Stimulated activated CD8-positive, alpha-beta memory T cell treated with anti-CD3 and anti-CD28 coated beads, Interleukin-15, amount 100 ng/mL, for 1 hour (primary cell): ENCODE measurements at places on chromosomes 6 and 20.

GRCh38 chr20:24738981-24739633 is 210.0 kb upstream of the CST7 start:
- no peak for DNase-seq

- no peak for DNase-seq
These were observed 33.5 kb downstream of the YTHDF1 start for GRCh38 chr20:63182425-63182824.

DNA sequence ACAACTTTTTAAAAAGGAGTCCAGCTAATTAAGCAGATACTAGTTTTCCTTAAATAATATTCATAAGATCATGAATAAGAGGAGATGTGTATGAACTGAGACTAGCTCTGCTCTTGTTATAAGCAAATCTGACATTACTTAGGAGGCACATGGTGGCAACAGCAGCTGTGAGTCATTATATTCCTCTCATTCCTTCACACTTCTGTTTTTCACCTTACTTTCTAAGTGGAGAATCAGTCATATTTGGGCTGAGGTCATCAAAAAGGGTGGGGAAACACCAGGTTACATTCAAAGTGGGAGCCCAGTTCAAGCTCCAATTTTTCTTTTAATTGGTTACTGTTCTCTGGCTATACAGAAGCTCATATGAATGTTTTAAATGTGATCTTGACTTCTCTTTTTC is 6.0 kb upstream of the RIPPLY2 start:
- no peak for DNase-seq

DNA sequence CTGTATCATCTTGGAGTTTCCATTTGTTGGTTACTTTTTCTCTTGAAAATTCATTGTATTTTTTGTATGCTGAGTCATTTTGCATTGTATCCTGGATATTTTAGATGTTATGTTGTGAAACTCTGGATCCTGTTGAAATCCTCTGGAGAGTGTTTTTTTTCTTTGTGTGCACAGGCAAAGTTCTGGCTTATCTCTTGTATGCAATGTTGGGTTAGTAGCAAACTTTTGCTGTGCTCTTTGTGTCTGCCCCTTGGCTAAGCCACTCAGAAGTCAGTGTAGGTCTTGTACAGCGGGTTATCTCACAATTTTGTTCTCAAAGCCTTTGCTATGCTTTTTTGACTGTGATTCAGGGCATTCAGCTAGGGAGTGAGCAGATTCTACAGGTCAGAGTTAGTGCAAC is 29.1 kb upstream of the LMBRD1 start:
- no peak for DNase-seq

DNA sequence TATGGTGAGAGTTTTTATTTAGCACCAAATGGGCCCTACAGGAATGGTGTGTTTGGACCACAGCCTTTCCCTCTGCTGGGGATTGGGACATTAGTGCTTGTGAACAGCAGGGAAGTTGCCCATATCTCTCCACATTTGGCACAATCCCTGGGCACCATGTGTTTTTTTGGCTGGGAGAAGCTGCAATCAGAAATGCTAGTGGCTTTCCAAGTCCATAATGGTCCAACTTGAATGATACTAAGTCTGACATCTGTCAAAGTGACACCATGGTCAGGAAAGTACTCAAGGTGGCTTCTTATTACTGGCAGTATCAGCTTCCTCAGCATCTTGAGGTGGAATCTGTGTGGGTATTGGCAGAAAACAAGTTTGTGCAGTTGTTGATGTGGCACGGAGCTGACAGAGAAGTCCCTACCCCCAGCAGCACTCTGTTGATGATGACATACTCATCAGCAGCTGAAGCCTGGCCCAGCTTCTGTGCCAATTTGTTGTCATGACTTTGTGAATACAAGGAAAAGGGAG is 53.0 kb downstream of the SASH1 start:
- DNase-seq: no peak

DNA sequence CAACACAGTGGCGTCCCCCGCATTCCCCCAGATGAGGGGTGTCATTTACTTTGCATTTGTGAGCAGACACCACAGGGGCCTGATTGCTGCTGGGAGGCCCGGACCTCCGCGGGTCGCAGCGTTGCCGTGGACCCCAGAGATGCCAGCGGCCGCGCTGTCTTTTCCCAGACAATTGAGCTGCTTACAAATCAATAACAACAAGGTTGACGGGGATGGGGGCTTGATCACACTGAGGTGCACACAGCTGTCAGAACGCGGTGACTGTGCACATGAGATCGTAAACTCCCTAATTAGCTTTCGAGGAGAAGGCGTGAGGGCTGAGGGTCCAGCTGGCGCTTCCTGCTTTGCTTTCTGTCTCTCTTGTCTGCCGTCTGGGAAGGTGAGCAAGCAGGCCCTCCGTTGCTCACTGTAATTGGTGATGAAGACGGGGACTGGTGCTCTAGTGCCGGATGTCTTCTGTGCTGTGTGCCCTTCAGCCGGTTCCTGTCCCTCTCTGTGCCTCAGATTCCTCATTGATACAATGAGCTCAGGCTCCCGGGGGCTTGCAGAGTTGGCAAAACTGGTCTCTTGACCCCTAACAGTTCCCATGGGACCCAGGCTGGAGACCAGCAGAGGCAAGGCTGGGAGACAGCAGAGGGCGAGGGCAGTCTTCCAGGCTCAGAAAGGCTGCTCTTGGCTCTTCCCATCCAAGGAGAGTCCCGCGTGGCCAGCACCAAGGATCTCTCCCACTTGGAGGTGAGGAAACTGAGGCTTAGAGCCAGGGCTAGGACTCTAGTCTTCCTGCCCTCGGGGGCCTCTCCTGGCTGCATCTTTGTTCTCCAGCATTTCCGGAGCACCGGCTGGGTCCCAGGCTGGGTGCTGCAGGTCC is 126.0 kb upstream of the PMEPA1 start:
- no peak for DNase-seq

DNA sequence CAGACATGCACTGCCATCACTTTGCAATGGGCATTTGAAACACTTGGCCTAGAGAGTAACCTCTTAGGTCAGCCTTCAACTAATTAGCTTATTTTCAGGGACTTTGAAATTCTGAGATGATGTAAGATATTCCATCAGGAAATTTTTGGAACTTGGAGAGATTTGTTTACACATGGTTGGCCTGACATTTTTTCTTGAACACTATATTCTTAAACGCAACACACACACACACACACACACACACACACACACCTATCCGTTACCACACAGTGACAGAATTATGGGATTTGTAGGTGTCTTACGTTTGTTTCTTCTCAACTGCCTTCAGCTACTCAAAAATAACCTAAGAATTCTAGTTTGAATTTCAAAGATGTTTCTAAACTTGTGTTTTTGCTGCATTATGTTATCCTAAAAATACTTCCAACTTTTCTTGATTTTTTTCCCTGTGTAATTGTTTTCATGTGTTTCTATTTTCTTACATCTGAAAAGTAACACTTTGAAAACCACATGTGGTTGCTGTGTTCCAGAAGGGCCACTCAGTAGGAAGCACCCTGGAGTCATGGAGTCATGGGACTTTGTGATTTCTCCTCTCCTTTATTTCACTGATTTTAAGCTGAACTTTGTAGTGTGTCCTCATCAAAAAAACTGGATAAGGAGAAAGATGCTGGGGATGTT is 31.9 kb downstream of the MARCKS start:
- no peak for DNase-seq

DNA sequence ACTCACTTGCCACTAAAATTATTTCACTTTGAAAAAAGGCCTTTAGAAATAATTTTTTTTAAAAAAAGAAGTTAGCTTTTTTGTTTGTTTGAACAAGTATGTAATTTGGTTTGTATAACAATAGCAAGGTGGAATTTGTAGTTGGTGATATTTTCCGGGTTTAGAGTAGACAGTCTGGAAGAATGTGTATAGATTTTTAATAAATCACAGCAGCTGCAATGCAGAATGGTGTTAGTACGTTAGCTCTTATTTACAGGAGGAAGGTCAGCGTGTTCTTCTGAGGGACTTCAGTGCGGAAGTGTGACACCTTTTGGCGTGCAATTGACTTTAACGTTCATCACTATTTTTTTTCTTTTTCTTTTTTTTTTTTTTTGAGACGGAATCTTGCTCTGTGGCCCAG is 115.4 kb downstream of the PLEKHG1 start:
- DNase-seq: no peak

- peak; percentile 26 for DNase-seq
These were observed 67.0 kb upstream of the TNFAIP3 start for GRCh38 chr6:137799950-137800568.

DNA sequence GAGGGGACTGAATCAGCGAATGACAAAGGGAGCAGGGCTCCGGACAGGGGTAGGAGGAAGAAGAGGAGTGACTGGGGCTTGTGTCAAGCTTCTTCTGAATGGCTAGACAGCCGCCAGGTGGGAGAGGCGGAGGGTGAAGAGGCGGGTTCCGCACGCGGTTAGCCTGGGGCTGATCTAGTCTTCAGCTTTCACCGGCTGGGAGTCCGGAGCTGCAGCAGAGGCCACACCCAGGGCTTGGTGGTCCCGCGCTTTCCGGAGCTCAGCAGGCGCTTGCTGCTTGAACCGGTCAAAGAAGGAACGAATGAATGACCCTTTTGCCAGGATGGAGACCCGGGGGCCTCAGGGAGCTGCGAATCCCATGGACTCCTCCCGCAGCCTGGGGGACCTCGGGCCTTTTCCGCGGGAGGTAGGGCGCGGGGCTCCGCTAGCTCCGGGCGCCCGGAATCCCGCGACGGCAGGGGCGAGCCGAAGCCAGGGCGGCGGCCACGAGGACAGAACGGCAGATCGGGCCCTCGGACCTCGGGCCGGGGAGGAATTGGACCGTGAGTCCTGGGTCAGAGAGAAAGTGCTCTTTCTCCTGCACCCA is at the start of gene C6orf141:
TSS of gene C6orf141 (plus strand) at position 177 of the 586 bp plus-strand sequence. CDS start at position 302, 125 bp downstream.
- DNase-seq: no peak

GRCh38 chr20:62587757-62588402 is 54.4 kb upstream of the SLCO4A1 start:
- DNase-seq: no peak

- no peak for DNase-seq
These were observed 39.4 kb upstream of the KCNK16 start for GRCh38 chr6:39361657-39362486.

- no peak for DNase-seq
These were observed 155.1 kb upstream of the ENPP5 start for GRCh38 chr6:46325561-46326530.

DNA sequence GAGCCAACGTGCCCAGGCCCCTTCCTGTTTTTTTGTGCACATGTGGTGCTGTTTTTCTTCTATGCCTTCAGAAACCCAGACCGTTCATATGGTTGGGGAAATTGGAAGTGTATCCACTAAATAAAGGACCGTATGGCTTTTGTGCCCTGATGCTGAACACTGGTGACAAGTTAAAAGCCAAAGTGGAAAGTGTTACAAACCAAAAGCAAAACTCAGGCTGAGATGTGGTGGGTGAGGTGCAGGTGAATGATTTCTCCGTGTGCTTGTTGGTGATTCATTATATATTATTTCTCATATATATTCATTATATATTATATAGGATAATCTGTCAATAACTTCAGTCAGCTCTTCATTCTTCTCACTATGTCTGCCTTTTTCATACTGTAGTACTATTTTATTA is 148.6 kb downstream of the SOBP start:
- DNase-seq: no peak

DNA sequence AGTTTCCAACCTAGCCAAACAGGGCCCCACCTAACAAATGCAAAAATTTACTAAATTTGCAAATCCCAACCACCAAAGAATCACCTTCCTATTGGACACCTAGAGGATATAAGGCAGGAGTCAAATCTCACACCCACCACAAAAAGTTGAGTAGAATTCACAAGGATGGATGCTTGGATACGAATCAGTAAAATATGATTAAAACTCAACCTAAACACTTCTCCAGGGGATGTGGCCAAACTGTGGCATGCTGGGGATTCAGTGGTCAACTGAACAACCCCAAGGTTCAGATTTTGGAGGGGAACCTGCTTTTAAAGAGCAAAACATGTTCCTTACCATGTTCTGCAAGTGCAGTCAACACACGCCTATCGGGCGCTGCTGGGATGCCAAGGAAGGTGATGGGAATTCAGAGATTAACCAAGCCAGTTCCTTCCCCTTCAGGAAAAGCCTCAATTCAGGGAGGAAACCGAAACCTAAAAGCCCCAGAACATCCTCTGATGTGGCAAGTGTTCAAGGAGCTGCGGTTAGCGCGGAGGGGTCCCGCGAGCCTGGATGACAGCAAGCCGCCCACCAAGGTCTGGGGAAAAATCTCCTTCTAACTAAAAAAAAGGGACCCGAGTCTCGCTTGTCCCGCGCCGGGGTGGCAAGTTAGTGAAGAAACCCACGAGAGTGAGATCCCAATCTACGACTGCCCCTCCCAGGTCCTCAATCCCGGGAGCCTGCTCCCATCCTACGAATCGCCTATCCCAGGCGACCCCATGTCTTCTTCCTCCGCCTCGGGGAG is 902 bp downstream of the SAMHD1 start:
- DNase-seq: no peak

- no peak for DNase-seq
These were observed 48.6 kb upstream of the FABP7 start for GRCh38 chr6:122730775-122731386.

DNA sequence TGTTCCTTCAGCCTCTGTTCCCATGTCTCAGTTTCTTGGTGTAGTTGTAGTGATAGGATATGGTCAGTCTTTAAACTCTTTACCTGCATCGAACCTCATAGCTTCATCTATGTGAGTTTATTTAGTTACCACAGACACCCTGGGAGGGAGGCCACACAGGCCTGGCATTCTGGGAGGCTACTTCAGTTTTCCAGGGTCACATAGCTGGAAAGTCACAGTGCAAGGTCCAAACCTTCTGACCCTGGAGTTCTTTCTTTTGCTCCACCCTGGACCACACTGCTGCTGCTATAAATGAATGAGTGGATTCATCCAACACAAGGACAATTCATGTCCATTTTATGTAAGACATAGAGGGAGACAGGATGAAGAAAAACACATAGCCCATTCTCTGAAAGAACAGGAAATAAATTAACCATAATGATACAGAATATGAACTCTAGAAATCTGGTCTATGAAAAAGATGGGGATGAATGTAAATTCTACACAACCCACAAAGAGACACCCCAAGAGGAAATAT is 60.8 kb downstream of the LAMA4 start:
- DNase-seq: no peak

- DNase-seq: peak; percentile 35
These were observed 78.3 kb upstream of the CTNNBL1 start for GRCh38 chr20:37615340-37616109.

- no peak for DNase-seq
These were observed 233.1 kb downstream of the PACRG start for GRCh38 chr6:162960679-162961457.

DNA sequence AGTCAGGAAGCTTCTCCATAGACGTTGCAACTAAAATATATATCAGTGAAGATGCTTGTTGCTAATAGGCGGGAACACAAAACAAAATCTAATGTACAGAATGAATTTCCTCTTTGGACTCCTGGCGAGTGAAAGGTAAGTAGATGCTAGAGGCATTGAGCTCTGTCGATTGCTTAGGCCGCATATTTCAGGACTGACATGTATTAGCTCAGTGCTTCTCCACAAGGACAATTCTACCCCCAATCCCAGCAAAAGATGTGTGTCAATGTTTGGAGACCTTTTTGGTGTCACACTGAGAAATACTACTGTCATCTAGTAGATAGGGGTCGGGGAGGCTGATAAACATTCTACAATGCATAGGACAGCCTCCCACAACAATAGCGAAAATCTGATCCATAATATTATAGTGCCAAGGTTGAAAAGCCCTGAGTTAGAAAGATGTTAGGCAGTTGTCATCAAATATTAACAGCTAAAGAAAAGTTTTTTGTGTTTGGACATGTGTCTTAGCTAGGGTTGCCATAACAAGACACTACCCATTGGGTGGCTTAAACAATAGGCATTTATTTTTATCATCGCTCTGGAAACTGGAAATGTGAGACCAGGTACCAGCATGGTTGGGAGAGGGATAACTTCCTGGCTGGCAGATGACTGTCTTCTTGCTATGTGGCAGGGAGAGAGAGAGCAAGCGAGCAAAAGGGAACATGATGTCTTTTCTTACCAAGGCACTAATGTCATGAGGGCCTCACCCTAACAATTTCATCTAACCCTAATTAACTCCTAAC is 48.0 kb upstream of the BCAS1 start:
- DNase-seq: no peak
